Muscle of back (tissue), 13 donors: ENCODE measurements at places on chromosomes 5 and 9. TPM values are rescaled to one million over a fixed set of nuclear protein-coding genes. Genes with fewer than 3 reads are reported as not detected.

BARX1 gene
- 0.18 TPM for polyA plus RNA-seq

PNPLA7 gene
- 2.5 TPM for polyA plus RNA-seq

ACSL6 gene
- 0.62 TPM for polyA plus RNA-seq

PCDHB8 gene
- polyA plus RNA-seq: 1.5 TPM

HRCT1 gene
- 2.4 TPM for polyA plus RNA-seq

ARHGEF39 gene
- 2.6 TPM for polyA plus RNA-seq

OR1J2 gene
- not detected for polyA plus RNA-seq

ARHGEF37 gene
- polyA plus RNA-seq: 5.5 TPM

GPR21 gene
- not detected for polyA plus RNA-seq
